NCI-H510A (cell line): ENCODE measurements at places on chromosomes 7 and 10.

DNA sequence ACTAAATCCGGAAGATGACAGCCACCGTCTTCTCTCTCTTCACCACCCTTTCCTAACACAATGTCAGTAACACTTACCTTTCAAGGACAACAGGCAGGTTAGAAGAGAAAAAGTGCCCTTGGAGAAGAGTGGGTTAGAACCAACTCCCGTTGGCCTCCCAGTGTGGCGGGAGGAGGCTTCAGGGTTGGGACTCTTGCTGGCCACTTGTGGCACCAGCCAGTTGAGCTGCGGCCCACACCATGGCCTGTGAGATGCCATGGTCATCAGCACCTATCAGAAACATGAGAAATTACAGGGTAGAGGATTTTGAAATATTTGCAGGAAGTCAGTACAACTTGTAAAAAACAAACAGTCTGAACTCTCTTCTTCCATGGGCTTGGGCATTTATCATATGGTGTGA, 93.8 kb downstream of the MKI67 start:
- no peak for DNase-seq

DNA sequence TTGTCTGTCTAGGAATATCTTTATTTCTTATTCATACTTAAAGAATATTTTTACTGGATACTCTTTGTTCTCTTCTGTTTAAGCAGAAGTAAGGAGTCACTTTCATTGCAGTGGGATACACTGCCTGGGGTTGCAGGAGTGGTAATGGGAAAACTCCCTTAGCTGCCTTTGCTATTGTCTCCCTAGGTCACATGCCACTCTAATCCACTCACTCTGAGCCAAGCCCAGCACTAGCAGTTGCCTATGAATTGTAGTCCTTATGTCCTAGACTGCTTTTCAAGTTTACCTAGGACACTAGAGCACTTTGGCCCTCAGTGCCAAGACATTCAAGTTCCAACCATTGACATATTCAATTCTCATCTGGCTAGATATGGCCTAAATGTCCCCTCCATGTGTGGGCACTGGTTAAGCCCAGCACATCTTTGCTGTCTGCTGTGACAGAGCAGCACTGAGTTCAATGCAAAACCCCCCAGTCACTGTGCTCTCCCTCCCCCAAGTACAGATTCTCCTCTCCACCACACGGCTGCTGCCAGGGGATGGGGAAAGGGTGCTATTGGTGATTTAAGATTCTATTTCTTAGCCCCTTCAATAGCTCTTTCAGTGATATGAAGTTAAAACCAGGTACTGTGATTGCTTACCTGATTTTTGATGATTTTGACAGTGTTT, 991.7 kb upstream of the KCND2 start:
- DNase-seq = no peak

- DNase-seq = no peak
Measured at GRCh38 chr7:42611289-42611928, 300.5 kb downstream of the C7orf25 start.

- no peak for DNase-seq
Measured at GRCh38 chr7:22140578-22140977, 194.9 kb upstream of the CDCA7L start.

- no peak for DNase-seq
Measured at GRCh38 chr7:88104732-88105131, 115.1 kb downstream of the SRI start.

GRCh38 chr10:48716416-48716815, 31.7 kb downstream of the WDFY4 start:
- DNase-seq = no peak

DNA sequence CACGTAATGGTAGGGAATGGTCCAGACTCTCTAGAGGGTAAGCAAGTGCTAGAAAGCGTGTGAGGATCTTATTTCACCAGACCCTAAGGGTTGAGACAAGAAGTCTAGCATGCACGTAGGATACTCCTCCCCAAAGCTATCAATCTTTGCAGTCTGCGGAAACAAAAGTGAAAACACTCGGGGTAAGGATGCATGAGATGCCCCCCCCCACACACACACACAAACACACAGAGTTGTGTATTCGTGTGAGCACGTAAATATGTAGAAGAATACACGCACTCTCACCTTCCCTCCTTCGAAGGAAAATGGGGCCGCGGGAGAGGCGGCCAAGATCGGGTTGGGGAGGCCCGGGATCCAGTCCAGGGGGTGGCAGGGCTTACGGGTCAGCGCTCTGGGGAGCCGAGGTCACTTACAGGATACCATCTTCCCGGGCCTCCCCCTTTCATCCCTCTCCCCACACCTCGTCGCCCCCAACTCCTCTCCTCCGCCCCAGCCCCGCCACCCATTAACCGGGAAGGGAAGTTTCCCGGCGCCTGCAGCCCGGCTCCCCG, 455 bp downstream of the CUL2 start:
- DNase-seq = no peak

- DNase-seq = no peak
Measured at GRCh38 chr10:101007099-101007711, 7.6 kb downstream of the LZTS2 start.

DNA sequence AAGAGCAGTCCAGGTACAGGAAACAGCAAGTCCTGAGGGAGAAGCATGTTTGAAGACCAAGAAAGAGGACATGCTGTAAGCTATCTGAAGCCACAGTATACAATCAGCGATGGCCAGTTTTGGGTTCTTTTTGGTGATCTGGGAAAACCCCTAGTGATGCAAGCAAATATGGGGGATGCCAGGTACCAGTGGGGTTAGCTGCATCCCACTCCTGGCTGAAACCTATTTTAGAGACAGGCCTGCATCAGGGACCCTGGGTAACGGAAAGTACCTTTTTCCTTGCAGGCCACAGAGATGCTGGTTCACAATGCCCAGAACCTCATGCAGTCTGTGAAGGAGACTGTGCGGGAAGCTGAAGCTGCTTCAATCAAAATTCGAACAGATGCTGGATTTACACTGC, 32.9 kb downstream of the AP3M1 start:
- DNase-seq = no peak

DNA sequence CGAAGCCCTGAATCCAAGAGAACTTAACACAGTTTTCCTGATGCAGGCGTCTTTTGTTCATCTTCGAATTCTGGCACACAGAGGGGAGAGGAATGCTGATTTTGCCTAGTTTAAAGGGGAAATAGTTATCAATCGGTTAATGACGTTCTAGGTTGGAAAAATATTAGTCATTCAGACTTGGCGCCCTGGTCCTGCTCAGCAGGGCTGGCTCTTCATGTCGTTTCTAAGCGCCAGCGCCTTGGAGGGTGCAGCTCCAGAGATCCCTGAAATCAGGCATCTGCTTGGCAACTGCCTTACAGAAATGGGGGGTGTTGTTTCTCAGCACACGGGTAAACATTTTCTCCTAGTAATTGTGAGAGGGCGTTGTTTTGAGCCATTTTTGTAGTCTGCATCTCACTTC, 1.3 kb upstream of the PRTFDC1 start:
- no peak for DNase-seq

DNA sequence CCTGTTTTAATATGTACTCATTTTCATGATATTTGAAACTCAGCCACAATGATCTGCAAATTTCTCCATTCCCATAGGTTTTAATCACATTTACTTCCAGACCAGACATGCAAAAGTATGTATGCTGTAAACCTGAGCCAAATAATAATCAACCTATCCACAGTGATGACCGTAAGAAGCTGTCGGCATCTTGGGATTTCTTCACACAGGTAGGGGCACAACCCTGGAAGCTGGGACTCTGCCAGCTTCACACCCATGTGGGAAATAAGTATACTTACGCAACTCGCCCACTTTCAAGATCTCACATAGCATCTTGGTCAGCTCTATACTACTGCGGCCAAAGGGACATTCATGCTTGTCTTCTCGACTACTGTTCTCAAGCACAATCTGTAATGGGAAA, 352.3 kb downstream of the ELMO1 start:
- DNase-seq = no peak

- no peak for DNase-seq
Measured at GRCh38 chr10:36232935-36233334, 590.8 kb upstream of the FZD8 start.

DNA sequence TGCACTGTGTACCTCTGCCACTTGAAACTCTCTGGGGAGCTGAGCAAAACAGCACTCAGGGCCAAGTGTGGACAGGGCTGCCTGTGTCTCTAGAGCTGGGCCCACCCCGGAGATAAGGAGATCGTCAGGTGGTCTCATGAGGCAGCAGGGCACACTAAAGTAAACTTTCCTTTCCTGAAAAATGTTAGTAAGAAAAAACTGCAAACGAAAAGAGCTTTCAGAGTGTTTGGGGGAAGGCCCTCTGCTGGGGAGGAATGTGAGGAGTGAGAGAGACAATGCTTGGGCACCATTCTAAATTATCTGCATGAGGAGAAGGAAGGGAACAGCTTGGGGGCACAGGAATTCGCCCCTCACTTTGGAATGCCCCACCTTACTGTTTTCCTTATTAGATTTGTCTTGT, 127.7 kb downstream of the ATXN7L1 start:
- no peak for DNase-seq

DNA sequence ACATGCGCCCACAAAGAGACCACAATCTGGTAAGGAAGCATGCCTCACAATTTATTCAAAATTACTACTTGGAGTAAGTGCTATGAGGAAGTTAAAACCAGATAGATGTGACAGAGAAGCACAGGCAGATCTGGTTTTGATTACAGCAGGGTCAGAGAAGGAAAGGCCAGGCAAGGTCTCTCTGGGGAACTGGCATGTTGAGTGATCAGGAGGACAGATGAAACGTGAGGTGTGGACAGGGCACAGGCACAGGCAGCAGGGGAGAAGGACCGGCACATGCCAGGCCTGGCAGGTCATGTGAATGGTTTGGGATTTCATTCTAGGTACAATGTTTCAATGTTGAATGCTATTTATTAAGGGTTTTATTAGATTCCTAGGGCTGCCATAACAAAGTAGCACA, 51.6 kb downstream of the GPAM start:
- no peak for DNase-seq

- DNase-seq = no peak
Measured at GRCh38 chr7:99155211-99155610, 11.3 kb upstream of the SMURF1 start.

- no peak for DNase-seq
Measured at GRCh38 chr7:134856091-134856490, 76.7 kb downstream of the CALD1 start.

- peak; percentile 19 for DNase-seq
Measured at GRCh38 chr10:121838931-121839330, 88.9 kb downstream of the ATE1 start.

DNA sequence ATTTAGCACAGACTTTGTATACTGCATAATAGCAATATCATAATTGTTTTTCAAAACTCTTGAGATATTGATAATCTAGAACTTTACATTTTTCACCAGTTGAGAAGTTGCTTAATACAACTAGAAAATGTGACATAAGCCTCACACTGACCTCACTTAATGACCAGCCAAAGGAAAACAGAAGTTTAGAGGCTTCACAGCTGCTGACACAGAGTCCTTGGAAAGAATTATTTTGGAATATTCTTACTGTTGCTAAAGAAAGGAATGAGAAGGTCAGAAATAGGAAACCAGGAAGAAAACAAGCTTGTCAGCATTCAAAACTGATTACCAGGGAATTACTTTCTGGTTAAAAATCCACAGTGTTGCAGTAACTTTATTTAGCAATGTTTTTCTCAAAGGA, 35.5 kb upstream of the WASL start:
- no peak for DNase-seq

DNA sequence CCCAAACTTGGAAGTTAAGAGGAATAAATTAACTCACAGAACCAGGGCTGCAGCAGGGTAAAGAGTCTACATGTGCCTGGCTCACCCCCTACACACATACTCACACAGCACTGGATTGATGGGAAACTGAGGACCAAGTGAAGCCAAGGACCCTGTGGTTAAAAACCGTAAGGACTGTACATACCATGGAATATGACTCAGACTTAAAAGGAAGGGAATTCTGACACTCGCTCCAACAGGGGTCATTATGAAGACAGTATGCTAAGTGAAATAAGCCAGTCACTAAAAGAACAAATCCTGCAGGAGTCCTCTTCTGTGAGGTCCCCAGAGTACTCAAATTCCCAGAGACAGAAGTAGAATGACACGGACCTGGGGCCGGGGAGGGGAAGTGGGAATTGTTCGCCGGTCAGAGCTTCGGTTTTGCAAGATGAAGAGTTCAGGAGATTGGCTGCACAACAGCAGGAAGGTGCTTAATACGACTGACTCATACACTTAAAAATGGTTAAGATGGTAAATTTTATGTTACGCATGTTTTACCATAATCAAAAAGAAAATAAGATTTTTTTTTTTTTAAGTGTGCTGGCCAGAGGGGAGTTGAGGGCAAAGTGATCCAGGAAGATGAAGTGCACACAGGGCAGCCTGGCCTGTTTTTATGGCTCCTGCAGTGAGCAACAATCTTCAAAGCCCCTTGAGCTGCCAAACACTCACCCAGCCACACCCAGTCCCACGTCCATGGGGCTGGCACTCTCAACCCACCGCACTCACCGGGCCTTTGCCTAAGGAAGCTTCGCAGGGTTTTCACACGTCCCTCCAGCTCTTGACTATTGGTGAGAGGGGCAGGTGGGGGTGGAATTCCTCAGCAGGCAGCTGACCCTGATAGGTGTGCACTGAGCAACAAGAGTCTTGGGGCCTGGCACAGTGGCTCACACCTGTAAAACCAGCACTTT, 26.4 kb downstream of the DRGX start:
- no peak for DNase-seq

GRCh38 chr7:55533729-55534080, 38.6 kb downstream of the VOPP1 start:
- DNase-seq = no peak

DNA sequence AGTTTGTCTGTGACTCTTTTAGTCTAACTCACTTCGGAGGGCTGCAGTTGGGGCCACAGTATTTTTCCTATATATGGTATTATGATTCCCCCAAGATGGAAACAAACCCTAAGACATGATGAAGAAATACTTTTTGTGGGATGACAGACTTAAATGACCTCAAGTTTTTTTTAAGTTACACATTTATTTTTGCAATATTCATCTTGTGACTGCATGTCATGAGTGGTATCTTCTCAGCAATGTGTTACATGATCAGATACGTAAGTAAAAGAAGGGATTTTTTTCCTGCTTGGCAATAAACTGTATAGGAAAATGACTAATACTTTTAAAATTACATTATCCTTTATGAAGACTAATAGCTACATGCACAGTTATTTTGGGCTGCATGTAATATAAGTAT, 57.8 kb downstream of the OR13A1 start:
- no peak for DNase-seq

GRCh38 chr10:75435291-75435690, 3.9 kb downstream of the LRMDA start:
- DNase-seq = no peak

DNA sequence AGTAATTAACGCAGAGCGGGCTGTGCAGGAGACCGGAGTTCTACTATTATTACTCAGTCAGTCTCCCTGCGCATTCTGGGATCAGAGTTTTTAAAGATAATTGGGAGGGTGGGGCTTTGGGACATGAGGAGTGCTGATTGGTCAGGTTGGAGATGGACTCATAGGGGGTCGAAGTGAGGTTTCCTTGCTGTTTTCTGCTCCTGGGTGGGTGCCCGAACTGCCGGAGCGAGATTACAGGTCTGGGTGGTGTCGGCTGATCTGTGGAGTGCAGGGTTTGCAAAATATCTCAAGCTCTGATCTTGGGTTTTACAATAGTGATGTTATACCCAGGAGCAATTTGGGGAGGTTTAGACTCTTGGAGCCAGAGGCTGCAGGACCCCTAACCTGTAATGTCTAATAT, 3.9 kb upstream of the LRRC27 start:
- no peak for DNase-seq

GRCh38 chr7:4260867-4261600, 421.1 kb upstream of the FOXK1 start:
- peak; percentile 23 for DNase-seq

- no peak for DNase-seq
Measured at GRCh38 chr10:37467246-37467645, 341.8 kb downstream of the ANKRD30A start.
